ENCODE measurements at places on chromosomes 4 and X. TPM values are rescaled to one million over a fixed set of nuclear protein-coding genes. Genes with fewer than 3 reads are reported as not detected.

Gene SSX7
- total RNA-seq = not detected

Gene MID2
- 7.1 TPM for total RNA-seq

Gene CRMP1
- not detected for total RNA-seq

Gene ASB5
- total RNA-seq = not detected

Gene UCHL1
- total RNA-seq = 4.9 TPM

Gene CCDC149
- not detected for total RNA-seq

Gene HSFX2
- not detected for total RNA-seq

Gene MAEA
- total RNA-seq = 62.8 TPM

Gene SOX3
- not detected for total RNA-seq

Gene FAM241A
- total RNA-seq = 3.8 TPM

Gene FGF5
- total RNA-seq = not detected

Gene KCNE5
- total RNA-seq = 0.71 TPM

Gene BTC
- not detected for total RNA-seq

Gene ATG4A
- 11.8 TPM for total RNA-seq

Gene UGT2A3
- total RNA-seq = not detected

Gene TMEM154
- total RNA-seq = 18.0 TPM

Gene HSPA4L
- total RNA-seq = 2.4 TPM

Gene SPANXN3
- not detected for total RNA-seq

Gene SSX3
- total RNA-seq = not detected

Gene VCX3A
- total RNA-seq = not detected

All from activated T-helper 17 cell treated with anti-CD3 and anti-CD28 coated beads, Interleukin-2, amount 50 U/mL, for 72 hours (primary cell).